Type B pancreatic cell (in vitro differentiated cells): ENCODE measurements at places on chromosomes 16 and 17.

GRCh38 chr17:68356520-68356919 is 65.2 kb downstream of the ARSG start:
- no peak for DNase-seq

- DNase-seq, result no peak
These were observed 9.1 kb downstream of the GALNS start for GRCh38 chr16:88847654-88848053.

GRCh38 chr16:51383909-51384308 is 232.8 kb upstream of the SALL1 start:
- no peak for DNase-seq

GRCh38 chr17:3167574-3167973 is 29.7 kb upstream of the OR1A2 start:
- DNase-seq, result no peak

GRCh38 chr17:17387498-17388362 is 84.6 kb downstream of the NT5M start:
- DNase-seq, result no peak

DNA sequence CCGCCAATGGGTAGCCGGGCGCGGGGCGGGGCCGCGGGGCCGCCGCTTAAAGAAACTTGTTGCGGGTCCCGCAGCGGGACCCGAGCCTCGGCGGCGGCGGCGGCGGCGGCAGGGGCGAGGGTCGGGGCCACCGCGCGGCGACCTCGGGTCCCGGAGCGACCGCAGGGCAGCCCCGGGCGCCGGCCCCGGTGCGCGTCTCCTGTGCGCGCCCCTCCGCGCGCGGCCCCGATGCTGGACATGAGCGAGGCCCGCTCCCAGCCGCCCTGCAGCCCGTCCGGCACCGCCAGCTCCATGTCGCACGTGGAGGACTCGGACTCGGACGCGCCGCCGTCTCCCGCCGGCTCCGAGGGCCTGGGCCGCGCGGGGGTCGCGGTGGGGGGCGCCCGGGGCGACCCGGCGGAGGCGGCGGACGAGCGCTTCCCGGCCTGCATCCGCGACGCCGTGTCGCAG is at the start of gene SOX8:
Gene SOX8 (plus strand): TSS at position 76 of the 450 bp plus-strand sequence. CDS start 153 bp downstream, at position 229.
- DNase-seq, result no peak

DNA sequence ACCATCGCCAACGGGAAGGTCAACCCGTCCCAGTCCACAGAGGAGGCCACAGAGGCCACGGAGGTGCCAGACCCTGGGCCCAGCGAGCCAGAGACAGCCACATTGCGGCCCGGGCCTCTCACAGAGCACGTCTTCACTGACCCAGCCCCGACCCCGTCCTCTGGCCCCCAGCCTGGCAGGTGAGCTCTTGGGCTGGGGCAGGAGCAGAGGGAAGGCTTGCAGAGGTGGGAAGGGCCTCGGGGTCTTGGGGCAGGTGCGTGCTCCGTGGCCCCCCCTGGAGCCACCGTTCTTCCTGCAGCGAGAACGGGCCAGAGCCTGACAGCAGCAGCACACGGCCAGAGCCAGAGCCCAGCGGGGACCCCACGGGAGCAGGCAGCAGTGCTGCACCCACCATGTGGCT is 5.1 kb downstream of the NME3 start:
- no peak for DNase-seq

DNA sequence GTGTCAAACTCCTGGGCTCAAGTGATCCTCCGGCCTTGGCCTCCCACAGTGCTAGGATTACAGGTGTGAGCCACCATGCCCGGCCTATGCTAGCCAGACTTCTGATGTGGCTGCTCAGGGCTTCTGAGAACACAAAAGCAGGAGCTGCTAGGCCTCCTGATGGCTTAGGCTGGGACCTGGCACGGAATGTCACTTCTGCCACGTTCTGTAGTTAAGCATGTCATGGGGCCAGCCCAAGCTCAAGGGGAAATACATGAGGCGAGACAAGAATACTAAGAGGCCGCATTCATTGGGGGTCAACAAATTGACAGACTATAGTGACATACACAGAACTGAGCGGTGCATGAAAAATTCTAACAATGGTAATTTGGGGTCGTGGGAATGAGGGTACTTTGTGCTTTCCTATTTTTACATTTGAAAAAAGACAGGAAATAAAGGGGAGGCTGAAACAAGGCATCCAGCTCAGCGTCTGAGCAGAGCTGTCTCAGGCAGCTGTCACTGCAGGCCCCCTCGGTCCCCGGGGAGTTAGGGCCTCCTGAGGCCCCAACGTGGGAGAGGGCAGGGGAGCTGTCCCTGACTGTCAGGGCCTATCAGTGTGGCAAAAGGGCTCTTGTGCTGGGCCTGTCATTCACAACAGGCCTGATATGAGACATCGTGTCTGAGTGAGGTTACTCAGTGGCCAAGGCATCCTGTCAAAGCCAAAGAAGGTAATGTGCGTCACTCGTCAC is 26.4 kb downstream of the CFAP20 start:
- no peak for DNase-seq

GRCh38 chr16:27432558-27432957 is 30.6 kb downstream of the IL21R start:
- DNase-seq, result peak; percentile 61

GRCh38 chr16:80305410-80305809 is 235.4 kb upstream of the DYNLRB2 start:
- no peak for DNase-seq

DNA sequence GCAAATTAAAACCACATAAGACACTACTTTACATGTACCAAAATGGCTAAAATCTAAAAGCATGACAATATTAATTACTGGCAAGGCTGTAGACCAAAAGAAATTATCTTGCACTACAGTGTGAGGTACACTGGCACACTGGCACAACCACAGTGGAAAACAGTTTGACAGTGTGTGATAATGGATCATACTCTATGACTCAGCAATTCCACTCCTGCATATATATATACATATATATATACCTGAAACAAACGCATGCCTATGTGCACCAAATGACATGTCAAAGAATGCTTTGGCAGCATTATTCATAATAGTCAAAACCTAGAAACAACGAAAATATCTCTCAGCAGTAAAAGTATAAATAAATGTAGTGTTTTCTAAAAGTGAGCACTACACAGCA is 4.6 kb upstream of the DYNLRB2 start:
- no peak for DNase-seq

- no peak for DNase-seq
These were observed 29.0 kb downstream of the ETV4 start for GRCh38 chr17:43517161-43517560.

GRCh38 chr16:2912330-2913199 is 834 bp downstream of the FLYWCH1 start:
- no peak for DNase-seq

DNA sequence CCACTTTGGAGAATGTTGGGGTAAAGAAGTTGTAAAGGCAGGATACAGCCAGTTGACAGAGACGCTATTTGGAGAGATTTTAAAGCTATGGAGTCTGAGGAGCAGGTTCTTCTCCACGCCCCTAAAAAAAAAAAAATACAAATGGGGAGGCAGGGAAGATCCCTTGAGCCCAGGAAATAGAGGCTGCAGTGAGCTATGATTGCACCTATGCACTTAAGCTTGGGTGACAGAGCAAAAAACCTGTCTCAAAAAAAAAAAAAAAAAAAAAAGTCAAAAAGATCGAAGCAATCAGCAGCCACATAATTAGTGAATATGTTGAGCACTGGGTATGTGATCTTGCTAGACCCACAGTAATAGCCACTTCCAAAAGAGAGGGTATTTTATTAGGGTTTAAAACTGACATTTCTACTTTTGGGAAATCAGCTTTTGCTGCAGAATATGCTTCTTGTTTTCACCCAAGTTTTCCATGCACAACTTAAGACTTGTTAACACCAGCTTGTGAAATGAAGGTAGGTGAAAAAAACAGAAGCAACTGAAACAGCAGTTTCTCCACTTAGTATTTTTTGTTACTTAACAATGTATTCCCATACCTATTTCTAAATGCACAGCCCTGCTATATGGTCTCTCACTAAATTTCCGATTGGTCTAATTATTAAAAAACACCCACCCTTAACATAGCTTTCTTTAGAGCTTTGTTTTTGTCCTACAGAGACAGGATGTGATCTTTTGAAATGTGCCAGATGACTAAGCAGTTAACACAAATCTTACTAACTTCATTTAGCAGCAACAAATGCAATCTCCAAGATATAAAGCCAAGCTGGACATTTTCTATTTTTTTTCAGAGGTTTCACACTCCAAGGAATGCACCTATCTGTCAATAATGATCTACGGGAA is 2.5 kb upstream of the ARL6IP1 start:
- no peak for DNase-seq

GRCh38 chr16:57572978-57573728 is 30.7 kb downstream of the ADGRG5 start:
- peak; percentile 43 for DNase-seq

DNA sequence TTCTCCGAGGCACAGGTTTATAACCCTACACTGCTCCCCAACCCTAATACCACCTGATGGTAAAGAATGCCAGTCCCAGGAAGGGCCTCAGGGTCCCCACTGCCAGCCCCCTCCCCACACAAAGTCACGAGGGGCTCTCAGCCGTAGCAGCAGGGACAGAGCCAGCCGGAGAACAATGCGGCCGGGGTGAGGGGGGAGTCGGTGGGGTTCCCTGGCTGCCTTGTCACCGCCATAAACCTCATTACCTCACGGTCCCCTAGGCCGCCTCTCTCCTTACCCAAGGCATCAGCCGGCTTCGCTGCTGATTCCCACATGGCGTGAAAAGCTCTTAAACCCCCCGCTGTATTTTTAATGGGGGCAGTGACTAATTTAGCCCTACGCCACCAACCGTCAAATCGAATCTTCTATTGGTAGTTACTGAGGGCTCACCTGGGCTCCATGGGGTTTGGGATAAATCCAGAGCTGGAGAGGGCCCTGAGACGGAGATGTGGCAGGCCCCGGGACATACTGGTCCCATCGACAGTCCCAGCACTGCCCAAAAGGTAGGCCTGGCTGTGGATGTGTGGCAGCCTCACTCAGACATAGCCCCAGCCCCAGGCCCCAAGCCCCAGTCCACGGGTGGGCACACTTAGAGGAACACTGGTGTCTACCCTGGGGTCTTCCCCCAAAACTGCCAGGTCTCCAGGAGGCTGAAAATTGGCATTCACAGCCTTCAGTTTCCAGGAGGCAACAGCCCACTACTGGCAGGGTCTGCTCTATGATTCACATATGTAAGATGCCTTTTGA is 115.3 kb downstream of the C16orf78 start:
- DNase-seq, result no peak

DNA sequence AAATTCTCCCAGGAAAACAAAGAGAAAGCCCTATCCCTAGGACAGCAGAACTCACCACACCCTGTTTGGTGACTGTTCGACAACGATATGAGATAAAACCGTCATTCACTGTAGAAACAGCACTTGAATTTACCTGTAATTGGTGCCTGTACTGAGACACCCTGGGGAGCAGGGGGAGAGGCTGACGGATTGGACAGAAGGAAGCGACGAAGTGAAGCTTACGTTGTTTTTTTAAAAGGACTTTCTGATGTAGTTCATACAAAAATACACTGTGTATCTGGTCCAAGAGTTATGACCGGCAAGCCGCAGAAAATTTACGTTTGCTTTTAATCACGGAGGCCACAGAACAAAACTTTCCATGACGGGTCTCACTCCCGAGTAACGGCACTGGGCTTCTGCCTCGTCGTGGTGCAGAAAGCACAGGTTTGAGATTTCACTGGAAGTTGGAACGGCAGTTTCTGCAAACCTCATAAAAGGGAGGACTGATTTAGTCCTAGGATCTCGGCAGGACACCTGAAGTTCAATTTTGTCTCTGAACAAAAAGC is 9.7 kb downstream of the NXN start:
- DNase-seq, result no peak

DNA sequence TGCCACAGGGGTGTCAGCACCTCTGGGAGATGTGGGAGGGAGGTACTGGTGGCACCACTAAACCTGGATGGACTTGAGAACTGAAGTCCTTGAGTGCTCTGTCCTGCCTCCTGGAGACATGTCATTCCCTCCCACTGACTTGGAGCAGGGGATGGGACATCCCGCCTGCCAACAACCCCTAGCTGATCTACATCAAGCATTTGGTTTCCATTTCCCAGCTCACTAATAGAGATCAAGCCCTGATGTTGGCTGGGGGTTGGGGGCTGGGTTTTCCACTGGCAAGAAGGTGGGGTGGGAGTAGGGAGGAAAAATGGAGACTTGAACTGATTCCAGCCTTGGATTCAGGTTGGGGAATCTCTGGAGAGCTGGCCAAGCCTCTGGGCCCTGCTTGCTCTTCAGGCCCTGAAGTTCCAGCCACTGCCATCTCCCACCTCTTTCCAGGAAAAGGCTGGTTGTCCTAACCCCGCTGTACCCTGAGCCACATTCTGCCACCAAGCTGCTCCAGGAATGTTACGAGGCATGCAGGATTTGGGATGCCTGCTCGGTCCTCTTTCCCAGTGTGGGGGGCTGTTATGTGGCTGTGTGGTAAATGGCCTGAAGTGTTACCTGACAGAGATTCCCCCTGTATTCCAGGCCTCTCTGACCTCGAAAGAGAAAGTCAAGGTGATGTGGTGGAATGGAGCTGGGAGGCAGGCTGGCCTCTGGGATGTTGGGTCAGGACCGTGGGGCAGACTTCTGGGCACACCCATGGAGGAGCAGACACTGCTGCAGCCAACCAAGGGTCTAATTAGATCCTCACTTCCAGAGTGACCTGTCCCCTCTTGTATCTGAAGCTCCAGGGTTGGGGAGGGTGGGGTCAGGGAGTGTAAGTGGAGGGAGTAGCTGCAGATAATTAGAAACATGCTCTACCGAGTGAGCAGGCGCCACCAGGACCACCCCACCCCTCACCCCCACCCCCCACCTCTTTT is 16.7 kb downstream of the IGFBP4 start:
- no peak for DNase-seq

DNA sequence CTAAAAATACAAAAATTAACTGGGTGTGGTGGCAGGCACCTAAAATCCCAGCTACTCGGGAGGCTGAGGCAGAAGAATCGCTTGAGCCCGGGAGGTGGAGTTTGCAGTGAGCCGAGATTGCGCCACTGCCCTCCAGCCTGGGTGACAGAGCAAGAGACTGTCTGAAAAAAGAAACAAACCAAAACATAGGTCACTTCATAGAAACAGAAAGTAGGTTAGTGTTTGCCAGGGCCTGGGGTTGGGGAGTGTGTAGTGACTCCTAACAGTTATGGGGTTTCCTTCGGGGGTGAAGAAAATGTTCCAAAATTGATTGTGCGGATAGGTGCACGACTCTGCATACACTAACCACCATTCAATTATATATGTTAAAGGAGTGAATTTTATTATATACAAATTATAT is 59.2 kb downstream of the ATP2C2 start:
- no peak for DNase-seq
